ENCODE measurements at places on chromosomes 2 and 18.

DNA sequence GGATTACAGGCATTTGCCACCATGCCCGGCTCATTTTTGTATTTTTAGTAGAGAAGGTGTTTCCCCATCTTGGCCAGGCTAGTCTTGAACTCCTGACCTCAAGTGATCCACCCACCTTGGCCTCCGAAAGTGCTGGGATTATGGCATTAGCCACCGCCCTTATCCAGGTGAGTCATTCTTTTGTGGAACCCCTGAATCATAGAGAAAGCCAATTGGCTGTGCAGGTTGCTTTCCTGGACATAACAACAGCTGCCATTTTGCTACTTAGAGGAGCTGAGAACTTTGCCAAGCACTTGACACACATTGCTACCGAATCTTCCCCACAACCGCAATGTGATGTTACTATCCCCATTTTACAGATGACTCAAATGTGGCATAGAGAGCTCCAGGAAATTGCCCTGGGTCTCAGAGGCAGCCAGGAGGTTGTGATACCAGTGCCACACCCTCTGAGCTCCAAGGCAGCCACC lies 36.0 kb downstream of the SETBP1 start:
- peak; percentile 23 for DNase-seq

DNA sequence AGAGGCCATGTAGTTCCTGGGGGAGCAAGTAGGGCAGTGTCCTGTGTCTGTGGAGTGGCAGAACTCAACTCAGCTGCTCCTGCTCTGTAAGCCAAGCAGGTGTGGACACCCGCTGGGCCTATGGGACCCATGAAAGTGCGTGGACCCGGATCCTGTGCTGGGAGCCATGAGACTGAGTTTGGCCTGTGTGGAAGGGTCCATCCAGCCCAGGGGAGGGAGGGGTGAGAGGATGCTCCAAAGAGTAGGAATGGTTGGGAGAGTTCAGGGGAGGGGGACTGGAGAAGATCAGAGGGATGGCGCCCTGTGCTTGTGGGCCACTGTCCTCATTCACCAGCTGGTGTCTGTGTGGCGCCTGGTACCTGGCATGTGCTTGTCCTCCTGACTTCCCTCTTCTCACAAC lies 226.4 kb upstream of the HS6ST1 start:
- DNase-seq, result no peak

DNA sequence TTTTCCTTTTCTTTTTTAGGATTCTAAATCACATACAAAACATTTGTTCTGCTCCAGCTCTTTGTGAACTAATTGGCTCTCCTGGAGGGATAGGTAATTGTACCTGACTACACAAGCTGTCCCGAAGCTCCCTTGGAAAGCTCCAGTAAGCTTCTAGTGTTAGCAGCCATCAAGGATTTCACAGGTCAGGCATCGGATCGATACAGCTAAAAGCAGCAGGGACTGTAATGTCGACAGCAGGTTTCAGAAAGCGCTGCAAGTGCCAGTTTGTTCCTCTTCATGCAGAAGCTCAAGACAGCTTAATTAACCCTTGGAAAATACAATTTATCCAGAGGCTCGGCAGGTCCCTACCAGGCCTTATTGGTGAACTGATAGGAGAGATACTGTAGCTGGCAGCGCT lies 87.2 kb upstream of the VRK2 start:
- DNase-seq, result no peak

- no peak for DNase-seq
Observed at GRCh38 chr2:79016342-79016741, 9.2 kb upstream of the REG3G start.

GRCh38 chr2:8096484-8096883 lies 585.4 kb upstream of the ID2 start:
- DNase-seq, result no peak

DNA sequence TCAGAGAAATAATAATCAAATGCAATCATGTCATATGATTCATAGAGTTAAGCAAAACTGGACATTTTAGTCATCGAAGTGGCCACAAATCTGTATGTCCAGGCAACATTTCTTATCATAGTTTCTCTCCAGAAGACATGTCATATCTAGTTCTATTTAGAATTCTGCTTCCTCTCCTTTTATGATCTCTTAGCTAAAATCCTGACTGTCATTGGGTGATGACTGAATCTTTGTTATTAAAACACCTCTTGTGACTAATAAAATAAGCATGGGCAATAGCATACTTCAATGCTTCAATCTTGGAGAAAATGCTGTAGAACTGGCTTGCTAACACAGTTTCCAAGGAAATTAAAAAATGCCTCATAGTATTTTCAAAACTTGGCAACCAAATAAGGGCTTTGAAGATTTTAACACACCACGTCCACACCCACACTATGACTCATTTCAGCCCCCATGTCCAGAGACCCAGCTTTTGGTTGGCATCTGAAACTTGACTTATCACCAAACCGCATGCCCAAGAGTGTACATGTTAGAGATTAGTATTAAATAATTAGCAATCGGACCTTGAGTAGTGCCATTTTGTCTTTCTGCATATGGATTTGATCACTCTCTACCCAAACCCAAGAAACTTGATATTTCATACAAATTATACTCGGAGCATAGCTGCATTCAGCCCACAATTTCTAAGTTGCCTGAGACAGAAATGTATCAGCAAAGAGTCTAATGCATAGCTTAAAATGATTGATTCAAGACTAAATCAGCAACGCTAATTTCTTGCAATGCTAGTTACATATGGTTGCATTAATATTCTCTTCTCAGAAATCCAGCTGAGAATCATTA lies 106.5 kb upstream of the ETAA1 start:
- DNase-seq, result no peak

- DNase-seq, result no peak
Observed at GRCh38 chr2:32135409-32135808, 30.3 kb upstream of the SLC30A6 start.

DNA sequence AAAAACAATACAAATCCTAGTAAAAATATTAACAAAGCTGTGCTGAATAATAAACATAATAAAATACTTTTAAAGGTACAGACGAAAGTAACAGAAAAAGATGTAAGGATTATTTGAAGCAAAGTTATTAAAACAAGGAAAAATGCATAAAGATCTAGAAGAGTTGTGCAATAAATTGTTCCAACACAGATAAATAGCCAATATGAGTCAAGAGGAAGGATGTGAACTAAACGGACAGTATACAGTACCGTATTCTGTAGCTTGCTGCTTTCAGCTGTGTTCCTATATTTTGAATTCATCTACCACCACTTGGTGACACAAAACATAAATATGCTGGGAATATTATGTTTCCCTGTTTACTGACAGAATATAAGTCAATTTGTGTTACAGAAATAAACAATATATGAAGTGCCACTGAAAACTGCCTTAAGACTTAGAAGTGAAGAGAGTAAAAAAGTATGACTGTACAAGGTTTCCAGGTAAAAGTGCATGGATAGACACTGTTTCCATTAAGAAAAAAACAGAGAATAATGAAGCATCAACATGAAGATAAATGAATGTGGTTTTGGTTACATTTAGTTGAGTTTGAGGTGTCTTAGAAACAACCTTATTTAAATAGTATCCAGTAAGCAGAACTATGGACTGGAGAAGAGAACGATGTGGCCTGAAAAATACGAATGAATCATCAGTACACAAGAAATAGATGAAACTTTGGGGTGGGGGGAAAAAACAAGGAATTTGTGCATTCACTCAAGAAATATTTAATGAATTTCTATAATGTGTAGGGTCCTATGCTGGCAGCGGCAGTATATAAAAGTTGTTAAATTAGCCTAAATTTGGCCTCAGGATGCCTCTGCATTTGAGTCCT lies 13.1 kb downstream of the PPP3R1 start:
- DNase-seq, result no peak

DNA sequence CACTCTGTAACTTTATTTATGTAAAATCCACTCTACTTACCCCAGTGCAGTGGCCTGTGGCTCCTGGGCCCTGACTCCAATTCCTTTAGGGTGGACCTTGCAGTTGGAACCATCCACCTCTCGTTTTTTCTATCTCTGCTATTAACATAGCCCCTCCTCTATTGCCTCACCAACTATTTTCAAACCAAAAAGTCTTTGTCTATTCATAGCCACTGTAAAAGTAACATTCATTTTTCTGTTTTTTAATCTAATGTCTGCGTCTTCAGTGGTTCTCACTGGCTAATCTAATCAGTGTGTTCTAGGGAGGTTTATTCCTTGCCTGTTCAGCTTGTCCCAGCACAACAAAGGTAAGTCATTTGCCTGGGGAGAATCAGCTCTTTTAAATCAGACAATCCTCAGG lies at the start of gene SLC4A5:
Gene SLC4A5, minus strand, starts transcription at position 101 of the 400 bp plus-strand sequence. CDS start 28,393 bp downstream, outside the sequence.
- DNase-seq, result no peak

Measured in stimulated activated CD4-positive, alpha-beta T cell treated with anti-CD3 and anti-CD28 coated beads, Interleukin-2, amount 100 ng/mL, for 24 hours (primary cell).